NCI-H1092 (cell line): ENCODE measurements at places on chromosomes 4 and X.
A peak's percentile ranks its signal among the peaks of the same experiment; 100 is the strongest.

GRCh38 chr4:176308441-176308840, 11.3 kb upstream of the SPCS3 start:
- DNase-seq, result no peak

- no peak for DNase-seq
Measured at GRCh38 chr4:174314770-174315169, 31.1 kb downstream of the CEP44 start.

DNA sequence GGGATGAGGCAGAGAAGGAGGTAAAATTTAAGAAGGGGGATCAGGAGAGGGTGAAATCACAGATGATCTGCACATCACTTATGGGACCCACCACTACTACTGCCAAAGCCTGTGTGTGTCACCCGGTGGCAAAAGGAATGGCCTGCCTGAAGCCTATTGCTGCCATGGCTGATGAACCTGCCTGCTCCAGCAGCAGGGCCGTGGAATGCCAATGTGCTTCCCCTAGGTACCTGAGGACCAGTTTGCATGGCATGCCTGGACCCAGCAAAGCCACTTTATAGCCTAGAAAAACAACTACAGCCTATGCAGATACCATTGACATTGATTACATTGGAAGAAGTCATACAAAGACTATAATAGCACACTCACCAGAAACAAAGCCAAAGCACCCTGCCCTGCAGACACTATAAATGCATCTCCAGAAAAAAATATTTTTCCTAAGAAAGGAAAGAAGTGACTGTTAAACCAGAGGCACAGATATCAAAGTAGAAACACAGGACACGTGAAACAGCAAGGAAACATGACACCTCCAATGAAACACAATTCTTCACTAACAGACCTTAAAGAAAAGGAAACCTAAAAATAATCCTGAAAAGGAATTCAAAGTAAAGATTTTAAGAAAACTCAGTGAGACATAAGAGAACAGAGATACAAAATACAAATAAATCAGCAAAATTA, 680.7 kb upstream of the GRID2 start:
- no peak for DNase-seq

GRCh38 chr4:81038636-81039350, 8.3 kb downstream of the BMP3 start:
- DNase-seq, result no peak

DNA sequence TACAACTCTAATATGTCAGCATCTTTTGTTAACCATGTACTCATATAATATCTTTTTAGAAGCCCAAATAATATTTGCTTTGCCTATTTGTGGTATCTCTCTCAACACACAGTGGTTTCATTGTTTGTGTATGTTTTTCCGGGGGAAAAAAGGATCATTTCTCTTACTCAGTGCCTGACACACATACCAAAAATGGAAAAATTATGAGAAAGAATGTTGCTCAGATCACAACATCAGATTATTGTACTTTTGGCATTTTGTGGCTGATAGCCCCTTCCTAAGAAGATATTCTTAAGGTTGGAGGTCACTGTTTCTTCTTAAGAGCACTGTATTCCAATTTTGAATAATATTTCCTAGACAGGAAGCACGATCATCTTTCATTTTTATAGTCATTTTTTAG, 93.6 kb downstream of the PDLIM5 start:
- DNase-seq, result no peak

DNA sequence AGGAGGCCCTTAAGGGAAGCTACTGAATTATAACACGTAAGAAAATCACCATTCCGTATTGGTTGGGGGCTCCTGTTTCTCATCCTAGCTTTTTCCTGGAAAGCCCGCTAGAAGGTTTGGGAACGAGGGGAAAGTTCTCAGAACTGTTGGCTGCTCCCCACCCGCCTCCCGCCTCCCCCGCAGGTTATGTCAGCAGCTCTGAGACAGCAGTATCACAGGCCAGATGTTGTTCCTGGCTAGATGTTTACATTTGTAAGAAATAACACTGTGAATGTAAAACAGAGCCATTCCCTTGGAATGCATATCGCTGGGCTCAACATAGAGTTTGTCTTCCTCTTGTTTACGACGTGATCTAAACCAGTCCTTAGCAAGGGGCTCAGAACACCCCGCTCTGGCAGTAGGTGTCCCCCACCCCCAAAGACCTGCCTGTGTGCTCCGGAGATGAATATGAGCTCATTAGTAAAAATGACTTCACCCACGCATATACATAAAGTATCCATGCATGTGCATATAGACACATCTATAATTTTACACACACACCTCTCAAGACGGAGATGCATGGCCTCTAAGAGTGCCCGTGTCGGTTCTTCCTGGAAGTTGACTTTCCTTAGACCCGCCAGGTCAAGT, 6.9 kb upstream of the MSANTD1 start:
- DNase-seq, result no peak

GRCh38 chr4:80017125-80017854, 55.7 kb downstream of the ANTXR2 start:
- no peak for DNase-seq

DNA sequence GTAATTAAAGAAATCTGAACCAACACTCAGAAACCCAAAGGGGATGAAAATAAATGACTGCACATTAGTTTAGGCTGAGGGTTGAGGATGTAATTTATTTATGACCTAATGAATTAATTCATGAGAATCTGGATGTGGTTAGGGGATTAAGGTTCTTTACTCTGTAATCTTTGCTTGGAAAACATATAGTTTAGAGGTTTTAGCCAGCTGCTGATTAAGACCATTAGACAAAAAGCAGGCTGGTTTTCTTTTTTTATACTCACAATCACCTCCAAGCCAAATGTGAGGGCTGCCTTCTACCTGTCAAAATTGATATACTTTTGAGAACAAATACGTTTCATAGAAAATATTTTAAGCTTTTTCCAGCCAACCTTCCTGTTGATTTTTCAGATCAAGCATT, 2705.8 kb downstream of the PCDH7 start:
- DNase-seq, result no peak

DNA sequence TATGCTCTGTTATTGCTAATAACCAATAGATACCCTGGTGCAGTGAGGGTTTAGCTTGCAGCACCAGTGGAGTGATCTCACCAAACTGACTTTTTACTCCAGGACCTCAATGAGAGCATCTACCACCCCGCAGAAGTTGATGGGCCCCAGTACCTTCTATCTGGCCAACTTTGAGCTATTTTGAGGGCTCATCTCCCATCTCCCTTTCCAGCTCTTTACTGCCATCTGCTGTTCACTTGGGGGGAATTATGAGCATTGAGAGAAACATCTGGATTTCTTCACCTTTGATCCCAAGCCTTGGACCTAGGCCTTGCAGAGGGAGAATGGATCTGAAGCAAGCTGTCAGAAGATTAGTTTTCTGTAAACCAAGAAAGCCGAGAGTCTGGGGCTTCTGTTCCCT, 143.6 kb downstream of the TMEM164 start:
- DNase-seq, result no peak

- no peak for DNase-seq
Measured at GRCh38 chr4:113835005-113835404, 73.5 kb upstream of the CAMK2D start.

DNA sequence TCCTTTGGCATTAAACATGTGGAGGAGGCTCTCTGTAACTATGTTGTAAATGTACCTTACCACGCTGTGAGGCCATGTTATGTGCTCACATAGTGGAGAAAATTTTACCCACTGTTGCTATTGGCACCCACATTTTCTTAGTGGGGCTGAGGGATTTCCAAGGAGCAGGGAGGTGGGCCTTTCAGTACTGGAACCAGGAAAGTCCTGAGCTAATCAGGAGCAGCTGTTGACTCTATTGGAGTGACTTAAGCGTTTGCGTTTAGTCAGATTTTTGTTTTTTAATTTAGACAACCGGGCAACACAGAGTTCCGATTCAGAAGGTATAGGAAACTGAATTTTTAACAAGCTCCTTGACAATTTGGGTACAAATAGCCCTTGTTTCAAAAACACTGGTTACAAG, 30.7 kb upstream of the WDR17 start:
- no peak for DNase-seq

- DNase-seq, result no peak
Measured at GRCh38 chr4:177448850-177449249, 6.6 kb upstream of the AGA start.

DNA sequence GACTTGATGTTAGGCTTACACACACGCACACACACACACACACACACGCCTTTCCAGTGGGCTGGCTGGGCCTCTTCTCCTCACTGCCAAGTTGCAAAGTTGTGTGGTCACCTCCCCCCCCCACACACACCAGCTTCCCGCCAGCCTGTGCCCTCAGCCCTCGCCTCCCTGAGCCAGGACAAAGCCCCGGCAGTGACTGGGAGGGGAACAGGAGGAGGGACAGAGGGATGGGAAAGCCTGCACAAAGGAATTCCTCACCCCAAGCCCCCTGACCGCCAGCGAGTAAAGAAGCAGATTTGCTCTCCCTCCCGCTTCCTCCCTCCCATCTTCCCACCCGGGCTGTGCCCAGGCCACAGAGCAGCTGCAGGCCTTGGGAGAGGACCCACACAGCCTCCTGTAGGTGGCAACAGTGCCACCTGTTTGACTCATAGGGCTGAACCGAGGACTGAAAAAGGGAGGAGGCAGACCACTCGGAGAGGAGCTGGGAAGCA, at the start of gene GDPD2:
Gene GDPD2 (plus strand): TSS at position 464 of the 491 bp plus-strand sequence. CDS start 1,671 bp downstream, outside the sequence.
- DNase-seq, result peak; percentile 21

DNA sequence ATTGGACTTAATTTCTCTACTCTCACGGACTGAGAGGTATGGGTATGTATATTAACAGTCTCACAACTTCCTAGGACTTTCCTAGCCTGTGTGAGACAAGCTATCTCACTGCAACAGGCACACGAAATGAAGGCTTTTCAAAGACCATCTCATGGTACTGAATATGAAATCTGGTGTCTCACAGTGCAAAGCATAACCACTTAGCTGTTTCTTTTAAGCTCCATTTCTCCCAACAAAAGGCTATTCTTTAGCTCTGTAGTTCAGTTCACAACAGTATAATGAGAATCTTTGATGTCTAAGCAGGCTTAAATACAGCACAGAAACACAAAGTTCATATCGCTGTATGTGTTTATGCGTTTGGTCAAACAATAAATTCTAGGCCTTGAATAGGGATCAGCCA, 116.2 kb upstream of the PCDH18 start:
- no peak for DNase-seq

DNA sequence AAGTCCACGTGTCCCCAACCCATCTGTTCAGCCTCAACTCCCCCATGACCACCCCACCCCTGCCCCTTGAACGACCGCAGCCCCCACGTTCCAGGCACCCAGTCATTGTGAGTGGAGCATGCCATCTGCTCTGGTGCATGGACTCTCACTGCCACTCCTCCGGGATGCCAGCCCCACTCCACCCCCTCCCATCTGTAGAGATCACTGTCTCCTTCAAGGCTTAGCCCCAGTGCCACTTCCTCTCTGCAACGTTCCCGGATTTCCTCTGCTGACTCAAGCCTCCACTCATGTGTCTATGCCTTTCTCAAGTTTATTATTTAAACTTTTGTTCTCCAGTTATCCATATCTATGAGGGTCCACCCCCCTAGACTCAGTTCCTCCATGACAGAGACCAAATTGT, 54.0 kb downstream of the MAML3 start:
- no peak for DNase-seq

DNA sequence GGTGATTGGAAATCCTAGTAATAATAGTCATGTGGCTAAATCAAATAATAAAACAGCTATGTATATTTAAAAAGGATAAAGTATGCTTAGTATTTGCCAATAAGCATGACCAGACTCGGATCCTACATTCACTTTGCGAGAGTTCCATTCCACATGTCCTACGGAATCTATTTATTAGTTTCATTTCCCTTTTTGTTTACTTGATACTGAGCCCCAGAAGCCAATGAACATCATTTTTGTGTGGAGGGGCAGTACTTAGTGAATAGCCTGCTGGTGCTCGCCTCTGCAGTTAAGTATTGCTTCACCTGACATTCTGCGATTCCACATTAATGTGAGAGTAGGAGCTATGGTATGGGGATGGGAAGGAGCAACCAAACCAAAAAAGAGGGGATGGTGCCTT, 58.5 kb upstream of the NAP1L5 start:
- no peak for DNase-seq

- no peak for DNase-seq
Measured at GRCh38 chr4:119304431-119304830, 17.5 kb downstream of the FABP2 start.

DNA sequence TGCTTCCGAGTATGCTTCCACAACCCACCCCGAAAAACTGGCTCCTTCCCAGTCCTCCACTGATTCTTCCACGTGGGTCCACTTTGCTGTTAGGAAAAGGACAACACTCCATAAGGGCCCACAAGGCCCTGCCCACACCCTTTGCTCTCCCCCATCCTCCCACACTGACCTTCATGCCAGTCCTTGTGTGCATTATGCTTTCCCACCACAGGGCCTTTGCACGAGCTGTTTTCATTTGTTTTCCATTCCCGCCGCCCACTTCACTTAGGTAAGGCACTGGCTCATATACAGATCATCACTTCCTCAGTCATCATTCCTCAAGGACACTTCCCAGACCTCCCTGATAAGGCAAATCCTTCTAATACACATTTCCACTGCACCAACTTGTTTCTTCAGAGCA, 16.8 kb upstream of the SEL1L3 start:
- no peak for DNase-seq

DNA sequence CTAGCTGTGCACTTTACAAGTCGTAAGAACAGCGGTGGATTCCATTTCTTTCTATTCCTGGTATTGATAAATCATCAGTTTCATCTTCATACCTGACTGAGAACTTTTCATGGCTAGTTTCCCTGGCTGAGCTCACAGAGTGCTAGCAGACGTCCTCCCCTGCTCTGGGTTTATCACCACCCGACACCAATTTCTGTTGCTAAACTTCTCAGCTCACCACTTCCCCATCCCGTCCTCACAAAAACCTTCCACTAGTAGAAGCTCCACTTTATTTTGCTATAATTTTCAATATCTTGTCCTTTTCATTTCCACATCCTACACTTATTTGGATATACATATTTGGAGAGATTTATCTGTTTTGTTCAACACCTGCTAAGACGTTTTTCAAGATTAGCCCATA, 869.4 kb upstream of the FRG1 start:
- no peak for DNase-seq

- DNase-seq, result no peak
Measured at GRCh38 chr4:115720611-115721010, 607.2 kb upstream of the NDST4 start.

DNA sequence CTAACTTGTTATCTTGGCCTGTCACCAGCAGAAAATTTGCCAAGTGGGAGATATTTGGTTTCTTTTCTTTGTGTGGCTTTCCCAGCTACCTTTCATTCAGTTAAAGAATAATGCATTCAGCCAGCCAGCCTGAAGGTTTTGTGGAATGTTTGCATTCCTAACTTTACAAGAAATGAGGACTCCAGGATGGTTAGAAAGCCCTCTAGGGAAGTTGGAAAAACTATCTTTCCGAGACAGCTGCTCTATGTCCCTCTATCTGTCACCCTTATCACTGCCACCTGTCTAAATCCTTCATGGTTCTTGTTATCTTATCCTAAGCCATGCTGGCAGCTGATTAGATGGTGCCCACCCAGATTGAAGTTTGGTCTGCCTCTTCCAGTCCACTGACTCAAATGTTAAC, 384.2 kb downstream of the SH3BGRL start:
- no peak for DNase-seq
